ENCODE measurements at places on chromosomes 12 and 14. TPM values are rescaled to one million over a fixed set of nuclear protein-coding genes. Genes with fewer than 3 reads are reported as not detected.

ITGB7 gene
- polyA plus RNA-seq = 191 TPM

KCNA1 gene
- not detected for polyA plus RNA-seq

FANCM gene
- polyA plus RNA-seq = 6.9 TPM

CMTM5 gene
- not detected for polyA plus RNA-seq

TSFM gene
- 30.0 TPM for polyA plus RNA-seq

ARHGAP9 gene
- 283 TPM for polyA plus RNA-seq

NKX2-1 gene
- polyA plus RNA-seq = not detected

SOX5 gene
- not detected for polyA plus RNA-seq

COX8C gene
- not detected for polyA plus RNA-seq

ASPG gene
- polyA plus RNA-seq = not detected

OASL gene
- 2.8 TPM for polyA plus RNA-seq

ARID2 gene
- polyA plus RNA-seq = 11.7 TPM

SPIC gene
- polyA plus RNA-seq = not detected

C12orf60 gene
- 1.5 TPM for polyA plus RNA-seq

BEGAIN gene
- 0.38 TPM for polyA plus RNA-seq

TBC1D30 gene
- 0.52 TPM for polyA plus RNA-seq

CEBPE gene
- polyA plus RNA-seq = 0.60 TPM

TAS2R13 gene
- not detected for polyA plus RNA-seq

FOXN4 gene
- polyA plus RNA-seq = not detected

OR6C68 gene
- not detected for polyA plus RNA-seq

GNB3 gene
- polyA plus RNA-seq = 0.23 TPM

SYNDIG1L gene
- polyA plus RNA-seq = not detected

GPR68 gene
- polyA plus RNA-seq = 0.67 TPM

FOXA1 gene
- not detected for polyA plus RNA-seq

STXBP6 gene
- polyA plus RNA-seq = not detected

TMTC2 gene
- not detected for polyA plus RNA-seq

RERG gene
- not detected for polyA plus RNA-seq

GPR137C gene
- not detected for polyA plus RNA-seq

CPNE6 gene
- not detected for polyA plus RNA-seq

BDKRB1 gene
- polyA plus RNA-seq = not detected

TAS2R46 gene
- not detected for polyA plus RNA-seq

NEDD1 gene
- polyA plus RNA-seq = 42.0 TPM

GLIPR1L2 gene
- 1.8 TPM for polyA plus RNA-seq

LUM gene
- polyA plus RNA-seq = not detected

CFAP251 gene
- polyA plus RNA-seq = not detected

TSHR gene
- not detected for polyA plus RNA-seq

GZMB gene
- 1.8 TPM for polyA plus RNA-seq

SAMD4A gene
- polyA plus RNA-seq = not detected

CCT2 gene
- polyA plus RNA-seq = 140 TPM

RTL1 gene
- polyA plus RNA-seq = not detected

MYF5 gene
- not detected for polyA plus RNA-seq

CLIP1 gene
- 13.6 TPM for polyA plus RNA-seq

IL22 gene
- not detected for polyA plus RNA-seq

ADAM21 gene
- 0.14 TPM for polyA plus RNA-seq

MGP gene
- 0.48 TPM for polyA plus RNA-seq

HOXC11 gene
- not detected for polyA plus RNA-seq

CELA1 gene
- 9.2 TPM for polyA plus RNA-seq

DHRS2 gene
- polyA plus RNA-seq = 0.63 TPM

ACVRL1 gene
- polyA plus RNA-seq = not detected

ARMH4 gene
- not detected for polyA plus RNA-seq

REP15 gene
- not detected for polyA plus RNA-seq

PIANP gene
- 0.53 TPM for polyA plus RNA-seq

CCDC77 gene
- polyA plus RNA-seq = 4.6 TPM

KRT79 gene
- not detected for polyA plus RNA-seq

All from naive thymus-derived CD4-positive, alpha-beta T cell (primary cell).